ENCODE measurements at places on chromosomes 6 and 20.

- DNase-seq, result no peak
Measured at GRCh38 chr6:169035385-169036240, 218.0 kb downstream of the THBS2 start.

GRCh38 chr6:122289762-122290539, 109.5 kb upstream of the HSF2 start:
- DNase-seq, result no peak

- no peak for DNase-seq
Measured at GRCh38 chr6:107706516-107707115, 117.5 kb downstream of the SCML4 start.

- DNase-seq, result no peak
Measured at GRCh38 chr20:35472209-35472608, 16.8 kb downstream of the CEP250 start.

GRCh38 chr6:137829641-137830083, 37.4 kb upstream of the TNFAIP3 start:
- DNase-seq, result no peak

DNA sequence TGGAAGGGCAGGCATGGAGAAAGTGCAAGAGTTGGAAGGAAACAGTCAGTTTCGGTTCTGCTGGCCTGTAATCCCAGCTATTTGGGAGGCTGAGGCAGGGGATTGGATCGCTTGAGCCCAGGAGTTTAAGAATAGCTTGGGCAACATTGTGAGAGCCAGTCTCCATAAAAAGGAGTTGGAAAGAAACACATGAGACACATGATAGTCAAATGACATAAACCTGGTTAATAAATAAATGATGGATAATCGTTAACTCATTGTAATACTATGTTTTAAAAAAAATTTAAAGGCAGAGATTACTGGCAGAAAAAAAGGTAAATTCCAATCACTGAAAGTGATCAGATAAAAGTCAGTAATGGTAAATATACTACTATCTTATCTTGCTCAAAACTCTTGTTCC, 37.2 kb upstream of the PHACTR1 start:
- DNase-seq, result no peak

GRCh38 chr20:20713244-20713765, 861 bp upstream of the RALGAPA2 start:
- DNase-seq, result no peak

- DNase-seq, result no peak
Measured at GRCh38 chr6:29005183-29005885, at the start of gene ZNF311. Gene ZNF311, minus strand, starts transcription at chr6:29005315. Its CDS starts 1,361 bp downstream, at chr6:29003954.

DNA sequence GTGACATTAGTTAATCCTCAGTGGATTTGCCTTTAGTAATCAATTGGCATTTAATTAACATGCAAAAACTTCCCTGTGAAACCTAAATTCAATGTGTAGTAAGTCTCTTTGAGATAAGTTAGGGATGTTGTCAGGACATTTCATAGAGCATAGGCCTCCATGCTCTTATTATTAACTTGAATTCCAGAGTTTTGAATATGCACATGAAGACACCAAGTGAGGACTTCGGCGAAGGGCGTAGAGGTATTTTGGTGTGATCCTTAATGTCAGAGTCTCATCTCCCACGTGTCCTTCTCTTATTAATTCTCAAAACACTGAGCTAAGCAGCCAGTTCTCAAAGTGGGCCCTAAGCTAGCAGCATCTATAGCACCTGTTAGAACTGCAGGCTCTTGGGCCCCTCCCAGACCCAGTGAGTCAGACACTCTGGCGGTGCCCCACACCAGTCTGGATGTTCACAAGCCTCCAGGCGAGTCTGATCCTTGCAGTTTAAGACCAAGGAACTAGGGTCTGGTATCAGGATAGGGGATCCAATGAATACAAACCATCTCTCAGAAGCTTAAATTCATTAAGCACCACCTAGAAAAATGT, 292.1 kb downstream of the QKI start:
- no peak for DNase-seq

DNA sequence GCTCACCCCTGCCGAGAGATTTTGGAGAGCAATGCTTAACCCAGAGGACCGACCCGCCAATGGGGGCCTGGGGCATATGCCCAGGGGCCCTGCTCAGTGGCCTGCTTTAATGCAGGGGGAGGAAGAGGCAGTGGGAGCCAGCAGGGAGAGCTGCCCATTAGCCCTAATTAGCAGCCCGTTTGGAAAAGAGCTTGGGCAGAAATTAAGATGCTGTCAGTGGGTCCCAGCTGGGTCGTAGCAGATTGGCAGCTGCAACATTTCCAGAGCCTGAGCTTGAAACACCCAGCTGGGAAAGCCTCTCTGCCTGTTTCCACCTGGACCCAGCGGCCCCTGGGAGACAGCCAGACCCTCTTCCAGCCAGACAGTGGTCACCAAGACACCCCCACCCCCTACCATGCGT, 39.5 kb downstream of the CD40 start:
- DNase-seq, result no peak

DNA sequence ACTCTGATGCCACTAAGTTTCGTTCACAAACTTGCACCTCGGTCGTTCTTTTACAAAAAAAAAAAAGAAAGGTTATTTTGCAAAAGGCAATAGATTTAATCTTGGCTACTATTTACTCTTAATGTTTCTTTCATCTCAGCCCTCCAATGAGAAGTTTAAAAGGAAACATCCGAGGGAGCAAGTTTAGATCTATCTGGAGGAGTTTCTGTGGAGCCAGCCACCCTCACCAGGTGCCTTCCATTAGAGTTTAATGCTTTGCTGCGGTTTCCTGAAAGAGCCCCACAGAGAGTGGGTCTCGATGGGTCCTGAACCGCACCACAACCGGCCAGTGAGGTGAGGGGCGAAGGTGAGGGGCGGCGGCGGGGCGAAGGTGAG, 632 bp downstream of the PRKN start:
- no peak for DNase-seq

DNA sequence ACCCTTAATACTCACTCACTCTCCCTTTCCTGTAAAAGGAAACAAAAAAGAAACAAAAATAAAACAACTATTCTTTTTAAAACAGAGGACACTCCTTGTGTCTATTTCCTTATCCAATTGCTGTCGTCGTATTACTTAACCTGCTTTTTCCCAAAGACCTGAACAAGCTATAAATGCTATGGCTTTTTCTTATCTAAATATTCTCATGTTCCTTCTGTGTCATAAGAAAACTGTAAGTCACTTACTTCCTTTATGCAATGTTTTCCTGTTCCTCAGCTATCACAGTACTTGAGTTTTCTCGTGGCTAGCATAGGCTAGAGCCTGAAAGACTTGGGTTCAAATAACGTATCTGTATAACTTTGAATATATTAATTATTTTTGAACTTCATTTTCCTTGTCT, 99.2 kb downstream of the IRAK1BP1 start:
- no peak for DNase-seq

GRCh38 chr6:41464481-41464880, 81.7 kb upstream of the FOXP4 start:
- DNase-seq, result no peak

DNA sequence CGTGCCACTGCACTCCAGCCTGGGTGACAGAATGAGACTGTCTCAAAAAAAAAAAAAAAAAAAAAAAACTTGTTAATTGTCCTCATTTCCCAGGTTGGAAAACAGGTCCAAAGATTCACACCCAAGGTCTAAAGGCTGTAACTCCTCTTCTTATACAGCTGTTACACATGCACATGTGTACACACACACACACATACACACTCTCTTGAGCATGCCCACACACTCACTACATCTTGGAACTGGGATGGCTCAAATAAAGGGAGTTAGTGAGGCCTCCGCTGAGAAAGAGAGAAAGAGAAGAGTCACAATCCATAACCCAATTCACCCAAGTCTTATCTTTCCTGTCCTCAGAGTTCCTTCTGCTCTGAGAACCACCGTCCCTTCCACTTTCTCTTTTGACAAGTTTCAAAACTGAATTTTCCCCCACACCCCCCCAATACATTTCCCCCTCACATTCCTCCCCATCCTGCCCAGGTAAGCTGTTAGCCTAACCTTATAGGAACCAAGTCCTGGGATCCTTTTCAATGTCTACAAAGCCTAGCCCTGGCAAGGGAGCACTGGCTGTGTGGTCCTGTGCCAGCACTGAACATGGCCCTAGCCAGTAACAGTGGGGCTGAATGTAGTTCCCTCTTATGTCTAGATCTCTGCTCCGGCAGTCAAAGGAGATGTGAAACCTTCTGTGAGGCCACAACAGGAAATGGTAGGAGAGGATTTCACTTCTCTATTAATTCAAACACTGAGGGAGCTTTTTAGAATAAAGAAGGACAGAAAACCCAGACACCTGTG, 3.2 kb upstream of the HLA-DMB start:
- DNase-seq, result no peak

DNA sequence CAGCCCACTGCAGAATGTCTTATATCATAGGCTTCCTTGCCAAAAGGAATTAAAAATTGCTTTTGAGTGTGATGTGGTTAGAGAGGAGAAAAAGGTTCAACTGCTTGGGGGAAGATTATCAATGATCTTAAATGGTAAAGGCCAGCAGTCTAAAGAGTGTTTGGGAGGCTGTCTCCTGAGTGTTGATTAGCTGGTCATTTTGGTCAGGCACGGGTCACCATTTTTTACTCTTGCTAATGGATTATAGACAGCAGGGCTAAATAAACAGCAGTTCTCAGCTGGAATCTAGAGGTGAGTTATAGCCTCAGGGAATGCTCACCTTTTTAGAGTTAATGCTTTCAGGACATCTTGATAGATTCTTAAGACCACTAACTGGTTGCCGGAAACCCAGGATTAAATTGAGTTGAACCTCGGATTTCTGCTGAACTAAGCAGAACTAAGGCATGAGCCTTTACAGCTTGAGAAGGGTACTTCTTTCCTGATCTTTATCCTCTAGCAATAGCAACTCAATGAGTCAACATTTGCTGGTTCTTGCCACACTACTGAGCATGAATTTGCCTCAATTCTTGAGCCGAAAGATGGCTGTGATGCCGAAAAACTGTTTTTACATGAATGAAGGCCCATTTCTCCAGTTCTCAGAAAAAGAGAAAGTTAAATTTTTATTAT, 120.4 kb downstream of the LRRC1 start:
- DNase-seq, result no peak

DNA sequence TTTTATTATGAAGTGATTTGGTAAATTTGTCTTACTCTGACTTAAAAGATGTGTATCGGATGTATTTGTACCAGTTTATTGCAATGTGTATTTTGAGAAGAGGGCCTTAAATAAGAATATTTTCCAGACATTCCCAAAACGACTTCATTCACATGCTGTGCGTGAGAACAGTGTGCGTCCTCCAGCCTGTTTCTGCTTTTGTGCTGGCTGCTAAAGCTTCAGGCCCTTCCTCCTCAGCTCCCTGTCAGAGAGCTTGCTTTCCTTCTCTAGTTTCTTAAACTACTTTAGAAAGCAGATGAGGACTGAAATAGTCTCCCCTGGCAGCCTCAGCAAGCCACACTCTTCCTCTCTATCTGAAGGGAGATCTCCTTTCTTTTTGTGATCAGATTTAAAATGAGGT, 157.8 kb downstream of the SAMD5 start:
- DNase-seq, result no peak

GRCh38 chr6:158006821-158007570, 25.3 kb downstream of the SYNJ2 start:
- DNase-seq, result no peak

GRCh38 chr20:4664691-4665360, 56.9 kb upstream of the PRND start:
- DNase-seq, result no peak

DNA sequence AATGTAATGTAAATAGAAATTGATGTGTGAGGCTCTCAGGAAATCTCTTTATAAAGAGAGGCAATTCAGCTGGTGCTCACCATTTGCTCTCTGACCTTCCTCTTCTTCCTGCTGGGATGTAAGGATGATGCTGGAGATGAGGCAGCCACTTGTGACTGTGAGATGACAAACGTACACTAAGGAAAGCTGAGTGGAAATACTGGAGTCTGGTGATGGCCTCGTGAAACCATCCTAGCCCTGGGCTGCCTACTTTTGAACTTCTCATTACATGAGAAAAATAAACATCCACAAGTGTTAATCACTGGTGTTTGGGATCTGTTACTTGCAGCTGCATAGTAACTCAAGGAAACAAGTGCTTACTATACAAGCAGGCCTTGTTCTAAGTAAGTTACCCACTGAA, 114.9 kb upstream of the NHSL1 start:
- DNase-seq, result no peak

DNA sequence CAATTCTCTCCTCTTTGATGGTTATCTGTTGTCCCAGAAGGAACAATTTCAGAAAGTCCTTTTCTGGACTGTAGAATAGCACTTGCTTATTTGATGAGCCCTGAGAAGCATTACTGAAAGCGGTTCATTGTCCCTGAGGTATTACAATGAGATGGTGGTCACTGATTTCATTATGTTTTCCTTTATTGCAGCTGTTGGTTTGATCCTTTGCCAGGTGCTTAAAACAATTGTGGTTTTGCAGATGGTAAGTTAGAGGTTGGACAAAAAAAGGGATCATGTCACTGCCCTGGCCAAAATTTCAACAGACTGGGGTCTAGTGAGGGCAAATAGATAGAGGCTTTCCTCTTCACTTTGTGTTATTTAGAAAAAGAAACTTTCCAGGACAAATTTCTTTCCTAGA, 61.9 kb downstream of the ESR1 start:
- DNase-seq, result no peak

- peak; percentile 93 for DNase-seq
Measured at GRCh38 chr6:111601886-111602285, 3.8 kb downstream of the TRAF3IP2 start.

DNA sequence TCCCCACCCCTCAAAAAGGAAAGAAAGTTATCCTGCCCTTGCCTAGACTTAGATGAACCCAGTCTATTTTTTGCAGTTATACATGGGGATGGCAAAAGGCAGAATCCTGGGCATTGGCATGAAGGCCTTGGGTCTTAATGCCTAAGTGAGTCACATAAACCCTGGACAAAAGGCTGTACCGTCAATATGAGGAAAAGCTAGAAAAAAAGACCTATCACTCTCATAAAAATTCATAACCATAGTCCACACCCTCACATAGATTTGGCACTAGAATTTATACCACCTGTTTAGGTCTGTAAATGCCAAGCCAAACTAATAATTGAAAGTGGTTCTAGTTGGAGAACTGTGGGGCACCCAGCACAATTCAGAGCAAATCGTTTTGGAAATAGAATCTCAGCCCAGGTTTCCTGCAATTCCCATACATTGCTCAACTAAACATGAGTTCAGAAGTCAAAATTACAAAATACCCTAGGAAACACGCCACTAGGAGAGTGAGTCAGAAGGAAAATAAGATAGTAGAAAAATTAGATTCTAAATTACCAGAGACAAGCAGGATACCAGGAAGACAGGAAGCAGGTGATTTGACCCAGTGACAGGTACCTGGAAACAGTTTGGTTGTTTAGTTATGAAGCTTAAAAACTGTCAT, 70.4 kb upstream of the FUCA2 start:
- no peak for DNase-seq

GRCh38 chr6:73262671-73263569, at the start of gene KHDC1:
Gene KHDC1, minus strand, starts transcription at chr6:73263196. Its CDS starts 20,679 bp downstream, at chr6:73242517.
- DNase-seq, result no peak

All from GM04504 (cell line).